Sigmoid colon (tissue), 7 donors: ENCODE measurements at places on chromosomes 1 and 21. TPM values are rescaled to one million over a fixed set of nuclear protein-coding genes. Genes with fewer than 3 reads are reported as not detected.

CCDC27 gene
- not detected for total RNA-seq

ATP1A4 gene
- 3.0 TPM for total RNA-seq

NTNG1 gene
- 8.6 TPM for total RNA-seq

C1orf185 gene
- total RNA-seq = not detected

SPRR2F gene
- not detected for total RNA-seq

HPCAL4 gene
- total RNA-seq = 0.83 TPM

IL19 gene
- not detected for total RNA-seq

ADAMTS4 gene
- total RNA-seq = 78.2 TPM

OR2L13 gene
- total RNA-seq = not detected

RBM8A gene
- total RNA-seq = 97.9 TPM

MPZ gene
- 3.1 TPM for total RNA-seq

GUCA2A gene
- total RNA-seq = not detected

TLCD4 gene
- 17.8 TPM for total RNA-seq

OR2L8 gene
- total RNA-seq = not detected

S100A8 gene
- total RNA-seq = 103 TPM
